ENCODE measurements at places on chromosomes 6 and 20.
A peak's percentile ranks its signal among the peaks of the same experiment; 100 is the strongest.

DNA sequence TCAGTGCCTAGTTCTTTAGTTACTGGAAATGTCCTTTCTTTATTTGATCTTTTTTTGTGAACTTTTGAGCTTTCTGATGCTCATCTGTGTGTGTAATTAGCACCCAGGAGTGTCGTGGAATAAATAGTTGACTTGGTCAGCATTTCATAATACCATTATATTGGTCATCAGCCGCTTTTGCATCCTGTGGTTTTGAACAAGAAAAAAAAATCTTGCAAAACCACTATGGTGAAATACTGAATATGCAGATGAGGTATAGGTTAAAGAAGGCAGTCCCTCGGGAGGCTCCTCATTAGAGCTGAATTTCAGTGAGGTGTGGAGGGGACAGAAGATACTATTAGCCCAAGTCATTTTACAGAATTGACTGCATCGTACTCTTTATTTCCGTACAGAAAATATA lies 90.1 kb downstream of the FOXO3 start:
- no peak for DNase-seq

- DNase-seq, result no peak
Observed at GRCh38 chr6:138972226-138972665, 15.8 kb downstream of the REPS1 start.

DNA sequence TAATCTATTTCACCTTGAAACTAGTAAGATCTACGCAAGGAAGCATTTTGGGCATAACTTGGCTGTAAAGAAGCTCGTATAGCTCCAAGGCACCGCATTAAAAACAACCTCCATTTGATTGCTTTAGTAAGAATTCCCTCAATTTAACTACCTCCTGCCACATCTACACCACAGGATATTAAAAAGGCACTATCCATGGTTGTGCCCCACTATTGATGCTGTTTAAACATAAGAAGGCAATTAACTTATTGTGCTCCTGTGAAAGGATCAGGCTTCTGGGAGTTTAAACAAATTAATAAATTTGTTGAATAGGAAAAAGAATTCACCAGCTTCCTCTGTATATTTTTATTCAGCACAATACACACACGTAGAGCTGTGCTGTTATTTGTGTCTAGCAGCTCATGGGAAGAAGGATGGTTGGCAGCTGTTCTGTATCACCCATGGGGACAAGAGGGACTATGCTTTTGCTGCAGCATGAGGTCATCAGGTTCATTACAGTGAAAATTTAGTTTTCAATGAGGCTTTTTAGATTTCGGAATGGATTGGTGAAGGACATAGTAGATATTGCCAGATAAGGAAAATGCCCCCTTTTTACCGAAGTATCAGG lies 513.3 kb downstream of the HAO1 start:
- DNase-seq, result no peak

GRCh38 chr6:31702405-31702818 lies 712 bp downstream of the ABHD16A start:
- DNase-seq, result peak; percentile 40

DNA sequence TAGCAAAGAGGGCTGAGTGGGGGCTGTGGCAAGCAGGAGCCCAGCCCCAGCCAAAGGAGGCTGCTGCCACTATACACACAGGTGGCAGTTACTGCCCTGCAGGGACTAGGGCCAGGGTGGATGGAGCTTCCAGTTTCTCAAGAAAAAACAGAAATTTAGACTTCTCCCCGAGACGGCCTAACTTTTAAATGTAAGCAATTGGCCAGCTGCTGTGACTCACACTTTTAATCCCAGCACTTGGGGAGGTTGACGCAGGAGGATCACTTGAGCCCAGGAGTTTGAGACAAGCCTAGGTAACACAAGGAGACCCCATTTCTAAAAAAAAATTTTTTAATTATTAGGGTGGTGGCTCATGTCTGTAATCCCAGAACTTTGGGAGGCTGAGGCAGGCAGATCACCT lies 98.2 kb upstream of the NFATC2 start:
- DNase-seq, result no peak

GRCh38 chr20:25285856-25286798 lies 38.2 kb downstream of the PYGB start:
- DNase-seq, result no peak

Data from GM13977 (cell line).